ENCODE measurements at places on chromosomes 5 and 9.

- DNase-seq: peak; percentile 85
These were observed 2.0 kb downstream of the LARP1 start for GRCh38 chr5:154756868-154757813.

DNA sequence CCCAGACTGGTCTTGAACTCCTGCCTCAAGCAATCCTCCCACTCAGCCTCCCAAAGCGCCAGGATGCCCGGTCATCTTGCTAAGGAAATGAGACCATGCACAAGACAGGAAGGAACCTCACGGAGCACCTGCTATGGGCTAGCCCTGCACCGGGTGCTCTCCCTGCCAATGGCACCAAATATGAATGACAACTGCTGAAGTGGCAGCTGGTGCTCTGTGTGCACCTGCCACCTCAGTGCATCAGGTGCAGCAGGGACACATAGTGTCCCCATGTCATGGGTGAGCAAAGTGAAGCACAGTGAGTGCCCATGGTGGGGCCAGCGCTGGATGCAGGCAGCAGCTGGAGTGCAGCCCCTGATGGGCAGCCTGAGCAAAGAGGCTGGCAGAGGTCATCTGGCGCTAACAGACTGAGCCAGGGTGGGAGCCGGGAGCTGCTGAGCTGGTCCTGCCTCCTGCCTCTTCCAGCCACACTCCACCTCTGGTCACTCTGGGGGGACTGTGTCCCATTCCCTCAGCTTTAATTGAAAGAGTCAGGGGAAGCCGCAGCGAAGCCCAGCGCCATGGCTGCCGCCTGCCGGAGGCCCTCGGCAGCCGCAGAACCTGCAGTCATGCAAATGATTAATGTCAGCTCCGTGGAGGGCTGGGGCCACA lies 46.4 kb downstream of the BARX1 start:
- no peak for DNase-seq

- no peak for DNase-seq
These were observed 64.0 kb upstream of the ERBIN start for GRCh38 chr5:65862384-65862783.

- DNase-seq: no peak
These were observed 2.9 kb downstream of the SLC6A18 start for GRCh38 chr5:1228120-1228519.

DNA sequence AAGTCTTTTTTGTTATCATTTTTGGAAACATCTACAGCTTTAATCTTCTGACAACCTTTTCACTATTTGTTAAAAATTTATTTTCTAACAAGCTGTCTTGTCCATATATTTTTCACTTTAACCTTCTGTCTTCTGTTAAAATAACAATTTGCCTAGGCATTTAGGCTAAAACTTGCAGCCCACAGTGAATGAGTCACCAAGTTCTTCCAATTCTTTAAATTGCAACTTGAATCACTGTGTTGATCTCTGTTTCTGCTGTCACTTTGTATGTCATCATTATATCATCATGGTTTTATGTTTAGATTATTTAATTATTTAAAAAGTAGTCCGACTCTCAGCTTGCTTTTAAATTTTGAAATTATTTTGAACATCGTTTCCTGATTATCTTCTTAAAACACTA lies 473.8 kb upstream of the PTPRD start:
- DNase-seq: no peak

GRCh38 chr9:108374626-108375025 lies 481.2 kb downstream of the ACTL7B start:
- no peak for DNase-seq

- DNase-seq: peak; percentile 63
These were observed 177.5 kb upstream of the PPP2R2B start for GRCh38 chr5:147055850-147056566.

Data from Ammon's horn (tissue), 1 donor.